ENCODE measurements at places on chromosomes 11 and 22.

DNA sequence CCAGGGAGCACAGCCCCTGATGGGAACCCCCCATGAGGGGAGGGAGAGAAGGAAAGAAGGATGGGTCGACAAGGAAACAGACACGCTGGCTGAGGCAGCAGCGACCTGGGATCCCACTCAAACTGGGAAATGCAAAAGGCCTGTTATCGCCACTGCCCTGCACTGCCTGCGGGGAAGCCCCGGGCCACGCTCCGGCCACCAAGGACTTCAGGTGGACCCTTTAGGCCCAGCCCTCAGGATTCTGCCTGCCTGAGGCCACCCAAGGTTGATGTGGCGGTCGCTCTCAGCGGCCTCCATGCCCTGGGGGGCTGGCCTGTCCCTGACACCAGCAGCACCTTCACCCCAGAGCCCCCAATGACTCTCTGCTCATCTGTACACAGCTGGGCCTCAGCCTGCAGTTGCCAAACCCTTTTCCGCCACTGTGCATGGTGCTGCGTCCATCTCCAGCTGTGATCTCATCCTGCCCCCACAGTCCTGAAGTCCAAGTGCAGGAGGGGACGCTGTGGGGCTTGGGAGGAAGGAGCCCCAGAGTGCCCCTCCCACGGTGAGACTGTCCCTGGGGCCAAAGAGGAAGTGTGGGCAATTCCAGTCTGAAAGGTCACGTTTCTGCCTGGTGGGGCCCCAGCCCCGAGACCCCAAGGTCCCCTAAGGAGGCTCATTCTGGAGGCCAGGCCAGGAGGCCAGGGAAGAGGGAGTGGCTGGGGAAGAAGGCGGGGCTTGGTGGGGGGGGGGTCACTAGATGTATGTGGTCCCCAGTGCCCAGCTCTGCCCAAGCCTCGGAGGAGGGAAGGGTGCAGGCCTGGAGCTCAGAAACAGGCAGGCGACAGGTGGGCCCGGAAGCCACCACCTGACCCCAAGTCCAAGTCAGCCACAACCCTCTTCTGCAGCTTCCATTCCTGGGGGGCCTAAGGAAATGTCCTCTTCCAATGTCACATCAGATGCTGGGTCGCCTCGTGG lies 31.6 kb downstream of the OSBPL5 start:
- DNase-seq = no peak

DNA sequence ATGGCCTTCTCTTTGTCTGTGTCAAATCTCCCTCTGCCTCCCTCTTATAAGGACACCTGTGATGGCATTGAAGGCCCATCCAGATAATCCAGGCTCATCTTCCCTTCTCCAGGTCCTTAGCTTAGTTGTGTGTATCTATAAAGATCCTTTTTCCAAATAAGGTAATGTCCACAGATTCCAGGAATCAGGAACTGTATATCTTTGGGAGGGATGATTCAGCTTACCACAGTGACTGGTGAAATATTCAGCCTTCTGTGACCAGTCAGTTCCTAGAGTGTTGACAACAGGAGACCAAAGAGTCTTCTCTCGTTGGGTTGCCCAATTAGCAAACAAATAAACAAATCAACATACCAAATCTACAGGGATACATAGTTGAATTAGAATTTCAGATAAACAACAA lies 175.8 kb downstream of the MPPED1 start:
- no peak for DNase-seq

DNA sequence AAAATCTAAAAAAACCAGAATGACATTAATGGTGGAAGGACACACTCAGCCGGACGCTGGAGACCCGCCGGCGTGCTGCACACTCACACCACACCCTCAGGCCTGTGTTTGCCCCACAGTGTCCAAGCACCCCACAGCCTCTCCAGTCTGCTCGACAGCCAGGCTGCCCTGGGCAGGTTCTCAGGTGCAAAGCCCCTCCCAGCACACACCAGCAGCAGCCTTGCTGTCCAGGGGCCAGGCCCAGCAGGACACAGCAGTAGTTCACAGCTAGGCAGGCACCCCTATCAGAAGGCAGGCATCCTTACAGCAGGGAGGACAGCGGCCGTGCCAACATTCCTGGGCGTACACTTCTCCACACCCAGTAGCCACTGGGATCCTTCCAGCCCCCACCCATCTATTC lies 1.7 kb upstream of the SLC25A1 start:
- no peak for DNase-seq

DNA sequence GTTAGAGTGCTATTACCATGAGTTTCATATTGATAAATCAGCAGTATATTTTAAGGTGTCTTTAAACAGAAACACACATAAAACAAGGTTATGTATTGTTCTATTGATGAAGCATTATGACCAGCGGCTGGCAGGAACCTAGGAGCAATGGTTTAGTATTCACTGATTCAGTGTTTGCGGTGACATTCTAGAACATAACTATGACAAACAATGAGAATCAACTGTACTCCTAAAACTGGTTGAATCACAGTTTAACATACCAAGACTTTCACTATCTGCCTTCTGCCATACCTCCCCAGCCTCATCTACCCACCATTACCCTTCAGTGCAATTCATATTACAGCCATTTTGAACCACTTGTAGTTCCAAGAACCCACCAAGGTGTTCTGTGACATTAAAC lies 8.8 kb downstream of the HOATZ start:
- DNase-seq = no peak

- no peak for DNase-seq
Observed at GRCh38 chr11:83642500-83642899, 356.3 kb upstream of the CCDC90B start.

DNA sequence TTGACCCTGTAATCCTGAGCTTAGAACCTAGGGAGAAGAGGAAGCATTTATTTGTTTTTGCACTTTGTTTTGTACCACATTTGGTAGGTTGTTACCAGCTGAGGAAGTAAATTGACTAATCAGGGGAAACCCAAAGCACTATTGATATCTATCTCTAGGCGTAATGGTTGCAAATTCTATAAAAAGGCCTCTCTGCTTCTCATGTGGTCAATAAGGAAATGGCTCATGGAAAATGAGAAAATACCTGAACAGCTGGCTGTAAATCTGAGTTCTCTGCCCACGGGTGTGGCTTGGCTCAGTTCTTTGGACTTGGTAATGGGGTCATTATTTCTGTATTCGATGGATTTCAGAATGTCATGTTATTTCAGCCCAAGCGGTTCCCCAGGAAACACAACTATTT lies 42.4 kb downstream of the BARX2 start:
- DNase-seq = no peak

DNA sequence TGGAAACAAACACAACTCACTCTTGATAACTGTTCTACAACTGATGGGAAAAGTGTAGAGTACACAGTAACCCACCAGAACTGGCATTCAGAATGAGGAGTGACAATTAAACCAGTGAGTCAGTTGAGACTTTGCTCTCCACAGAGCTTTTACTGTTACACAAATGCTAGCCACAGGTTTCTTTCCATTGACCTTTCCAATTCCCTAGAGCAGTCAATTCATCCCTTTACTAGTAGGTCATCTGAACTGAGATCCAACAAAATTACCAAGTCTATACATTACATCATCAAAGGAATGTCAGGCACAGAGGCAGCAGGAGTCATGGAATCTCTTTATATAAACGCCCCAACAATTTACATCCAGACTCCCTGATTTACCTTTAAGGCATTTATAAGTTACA lies 65.9 kb downstream of the PHF21A start:
- no peak for DNase-seq

DNA sequence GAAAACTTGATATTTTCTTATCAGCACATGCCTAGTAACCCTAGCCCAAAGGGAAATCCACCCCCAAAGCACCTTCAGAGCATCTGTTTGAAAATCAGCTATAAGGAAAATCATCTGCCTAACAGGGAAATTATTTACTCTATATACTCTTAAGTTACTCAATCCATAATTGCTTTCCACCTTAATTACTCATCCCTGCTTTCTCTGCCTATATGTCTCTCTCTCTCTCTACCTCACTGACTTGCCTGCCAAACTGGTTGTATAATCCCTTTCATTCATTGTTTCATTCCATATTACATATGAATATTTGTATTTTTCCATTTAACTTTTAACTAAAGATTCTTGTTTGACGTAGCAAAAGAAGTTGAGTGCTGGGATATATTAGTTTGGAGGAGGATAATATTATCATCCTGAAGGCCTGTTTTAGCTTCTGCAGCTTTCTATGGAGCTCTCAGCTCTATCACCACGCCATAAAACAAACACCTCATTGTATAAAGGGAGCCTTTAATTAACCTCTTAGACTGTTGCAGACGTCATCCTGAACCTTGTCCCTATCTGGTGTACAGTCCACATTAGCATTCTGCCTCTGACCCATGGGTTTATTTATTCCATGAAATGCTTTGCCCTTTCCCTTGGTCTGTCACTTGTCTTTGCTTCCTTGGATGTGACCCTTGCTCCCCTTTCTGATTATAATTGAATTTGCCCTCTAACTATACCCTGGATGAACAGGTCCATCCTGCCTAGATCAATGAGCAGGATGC lies 98.9 kb downstream of the INSC start:
- no peak for DNase-seq

DNA sequence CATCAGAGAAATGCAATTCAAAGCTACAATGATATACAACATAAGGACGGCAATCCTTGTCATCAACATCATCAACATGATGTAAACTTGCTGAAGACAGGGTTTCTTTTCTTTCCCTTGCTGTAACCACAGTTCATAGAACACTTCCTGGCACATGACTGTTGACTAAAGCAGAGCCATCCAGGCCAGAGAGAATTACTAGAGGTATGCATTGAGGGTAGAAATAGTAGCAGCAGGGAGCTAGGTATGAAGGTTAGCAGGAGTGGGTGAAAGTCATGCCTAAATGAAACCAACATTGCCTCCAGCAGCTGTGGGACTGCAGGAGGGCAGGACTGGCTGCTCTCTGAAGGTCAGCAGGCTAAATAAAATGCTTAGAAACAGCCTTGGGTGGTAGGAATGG lies 103.7 kb downstream of the LRRC32 start:
- no peak for DNase-seq

- DNase-seq = no peak
Observed at GRCh38 chr11:95092549-95093324, 3.1 kb downstream of the ENDOD1 start.

- DNase-seq = no peak
Observed at GRCh38 chr22:41863472-41863871, 30.6 kb downstream of the SREBF2 start.

DNA sequence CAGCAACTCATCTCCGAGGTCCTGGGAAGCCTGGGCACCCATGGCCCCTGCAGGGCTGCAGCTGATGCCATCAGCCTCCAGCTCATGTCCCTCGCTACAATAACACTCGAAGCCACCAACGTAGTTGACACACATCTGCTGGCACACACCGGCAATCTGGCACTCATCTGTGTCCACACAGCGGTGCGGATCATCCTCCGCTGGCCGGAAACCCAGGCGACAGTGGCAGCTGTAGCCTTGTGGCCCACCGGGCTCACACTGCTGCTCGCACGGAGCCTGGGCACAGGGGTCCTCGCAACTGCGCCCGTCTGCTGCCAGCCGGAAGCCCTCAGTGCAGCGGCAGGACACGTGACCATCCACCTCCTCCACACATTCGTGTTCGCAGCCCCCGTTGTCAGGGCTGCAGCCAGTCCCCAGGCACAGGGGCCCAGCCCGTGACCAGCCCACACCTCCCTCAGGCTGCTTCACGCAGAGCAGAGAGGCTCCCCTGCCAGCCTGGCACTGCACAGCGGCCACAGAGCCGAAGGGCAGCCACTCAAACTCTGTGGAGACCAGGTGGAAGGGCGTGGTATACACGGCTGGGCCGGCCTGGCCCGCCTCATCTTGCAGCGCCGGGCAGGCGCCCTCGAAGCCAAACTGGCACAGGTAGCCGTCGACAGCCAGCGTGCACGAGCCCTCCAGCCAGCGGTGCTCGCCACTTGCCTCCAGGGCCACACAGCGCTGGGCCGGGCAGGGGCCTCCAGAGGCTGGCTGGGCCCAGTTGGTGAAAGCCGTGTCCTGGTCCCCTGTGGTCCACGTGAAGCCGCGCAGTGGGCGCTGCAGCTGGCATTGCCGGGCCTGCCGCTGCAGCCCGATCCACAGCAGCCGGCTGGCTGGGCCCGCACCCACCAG lies 678 bp downstream of the CD248 start:
- no peak for DNase-seq

GRCh38 chr22:42676059-42676607 lies 26.9 kb upstream of the CYB5R3 start:
- no peak for DNase-seq

DNA sequence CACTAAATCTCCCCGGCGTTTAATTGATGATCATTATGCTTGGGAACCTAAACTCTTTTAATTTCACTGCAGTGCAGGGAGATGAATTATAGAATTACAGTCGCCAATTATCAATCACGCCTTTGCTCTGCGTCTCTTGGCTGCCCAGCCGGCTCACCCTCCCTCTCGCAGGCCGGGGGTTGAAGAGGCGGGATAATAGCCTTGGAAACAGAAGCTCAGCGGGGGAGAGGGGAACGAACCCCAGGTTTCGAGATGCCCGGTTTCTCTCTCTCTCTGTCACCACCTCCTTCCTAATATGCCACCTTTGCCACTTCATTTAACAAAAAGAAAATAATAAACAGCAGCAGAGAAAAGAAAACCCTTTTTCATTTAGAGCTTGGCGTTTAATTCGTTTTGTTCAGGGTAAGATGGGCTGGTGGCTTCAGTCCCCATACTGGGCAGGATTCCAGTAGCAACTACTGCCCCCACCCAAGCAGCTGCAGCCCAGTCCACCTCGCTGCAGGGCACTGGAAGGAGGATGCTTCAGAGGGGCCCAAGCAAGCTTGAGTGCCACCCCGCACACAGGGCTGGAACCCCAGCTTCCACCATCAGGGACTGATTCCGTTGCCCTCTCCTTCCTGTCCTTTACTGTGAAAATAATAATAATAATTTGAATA lies 271.7 kb downstream of the BUD13 start:
- no peak for DNase-seq

DNA sequence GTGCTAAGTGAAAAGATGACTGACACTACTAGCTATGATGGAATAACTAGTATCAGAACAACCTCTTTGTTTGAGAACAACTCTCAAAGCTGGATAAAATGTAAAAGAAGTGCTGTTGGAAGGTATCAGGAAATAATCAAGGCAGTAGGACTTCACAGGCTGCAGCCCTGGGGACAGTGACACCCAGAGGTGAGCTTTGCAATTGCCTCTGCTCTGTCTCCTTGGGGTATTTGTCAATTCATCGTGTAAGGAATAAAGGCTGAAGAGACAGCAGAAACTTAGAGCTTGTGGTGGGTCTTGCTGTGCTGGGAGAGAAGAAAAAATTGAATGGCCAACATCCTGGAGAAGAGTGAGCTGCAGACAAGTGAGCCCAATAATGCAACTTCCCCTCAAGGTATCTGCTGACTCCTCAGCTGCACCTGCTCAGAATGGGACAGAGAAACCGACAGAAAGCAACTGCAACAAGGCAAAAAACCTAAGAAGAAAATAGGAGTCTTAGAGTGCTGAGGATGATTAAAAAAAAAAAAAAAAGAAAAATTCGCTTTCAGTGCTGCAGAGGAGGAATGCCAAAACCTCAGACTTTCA lies 141.1 kb downstream of the RCN1 start:
- no peak for DNase-seq

DNA sequence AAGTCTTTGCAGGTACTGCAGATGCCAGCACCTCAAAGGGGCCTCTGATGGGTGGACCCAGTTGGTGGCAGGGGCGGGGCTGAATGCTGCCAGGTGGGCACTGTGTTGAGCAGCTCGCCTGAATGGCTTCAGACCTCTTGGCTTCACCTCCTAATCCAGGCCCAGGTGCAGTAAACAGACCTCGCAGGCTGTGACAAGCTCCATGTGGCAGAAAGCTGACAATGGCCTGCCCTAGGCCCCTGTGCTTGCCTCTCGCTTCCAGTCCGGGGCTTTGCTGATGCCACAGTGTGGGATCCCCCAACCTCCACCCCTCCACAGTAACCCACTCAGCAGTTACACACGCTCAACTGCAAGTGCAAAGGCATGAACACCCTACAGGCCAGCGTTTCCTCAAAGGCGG lies 9.4 kb downstream of the IGLL1 start:
- DNase-seq = no peak

Measured in brain pericyte (primary cell).